Eye (tissue), 1 donor: ENCODE measurements at places on chromosomes 5 and 9.

DNA sequence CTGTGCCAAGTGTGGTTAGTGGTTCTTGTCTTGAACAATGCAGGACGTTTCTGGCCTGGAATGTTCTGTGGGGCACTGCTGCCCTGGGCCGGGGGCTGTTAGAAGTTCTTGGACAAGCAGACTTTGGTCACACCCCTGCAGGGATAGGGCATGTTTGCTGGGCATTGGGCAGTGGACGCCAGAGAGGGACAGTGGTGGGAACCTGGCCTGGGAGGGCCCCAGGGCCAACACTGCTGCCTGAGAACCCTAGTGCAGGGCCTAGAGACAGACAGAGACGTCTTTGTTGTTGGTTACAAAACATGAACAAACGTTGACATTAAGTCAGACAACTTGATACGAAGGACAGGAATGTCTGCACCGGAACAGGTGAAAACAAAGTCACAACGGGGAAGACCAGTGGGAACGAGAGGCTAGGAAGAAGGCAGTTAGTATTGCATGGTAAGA is 57.0 kb downstream of the WNK2 start:
- DNase-seq = no peak

DNA sequence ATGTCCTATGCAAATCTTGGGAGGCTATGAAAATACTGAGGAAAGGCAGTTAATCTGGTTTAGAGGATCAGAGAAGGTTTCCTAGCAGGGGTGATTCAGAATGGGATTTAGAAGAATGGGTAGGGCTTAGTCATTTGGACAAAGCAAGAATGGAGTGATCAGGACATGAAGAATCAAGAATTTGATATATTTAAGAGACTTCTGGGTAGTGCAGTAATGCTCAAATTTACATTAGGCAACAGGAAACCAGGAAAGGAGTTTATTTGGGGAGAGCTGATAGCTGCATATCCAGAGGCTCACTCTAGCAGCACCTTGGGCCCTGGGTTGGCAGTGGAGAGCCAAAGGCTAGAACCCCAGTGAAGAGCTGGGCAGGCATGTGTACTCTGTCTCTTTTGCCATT is 78.9 kb upstream of the PAPPA start:
- no peak for DNase-seq

- no peak for DNase-seq
Measured at GRCh38 chr5:41878643-41879478, 8.6 kb upstream of the OXCT1 start.

DNA sequence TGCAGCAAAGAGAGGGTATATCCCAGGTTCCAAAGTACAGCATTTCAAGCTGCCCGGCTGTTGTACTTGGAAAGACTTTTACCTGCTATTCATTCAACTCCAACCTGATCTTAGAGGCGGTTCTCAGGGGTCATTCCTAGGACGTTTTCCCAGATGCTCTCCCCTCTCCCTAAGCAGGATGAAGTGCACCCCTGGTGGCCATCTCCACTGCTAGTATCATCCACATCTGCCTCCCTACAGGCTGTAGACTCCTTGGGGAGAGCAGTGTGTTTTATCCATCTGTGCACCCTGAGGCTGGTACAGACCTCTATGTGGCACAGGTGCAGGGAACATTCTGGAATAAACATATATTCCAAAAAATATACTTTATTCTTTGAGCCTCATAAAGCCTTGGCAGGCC is 56.8 kb downstream of the PTPN3 start:
- no peak for DNase-seq

GRCh38 chr5:27080147-27080546 is 41.8 kb upstream of the CDH9 start:
- DNase-seq = no peak

GRCh38 chr5:132180134-132180745 is 47.4 kb downstream of the P4HA2 start:
- peak; percentile 73 for DNase-seq

DNA sequence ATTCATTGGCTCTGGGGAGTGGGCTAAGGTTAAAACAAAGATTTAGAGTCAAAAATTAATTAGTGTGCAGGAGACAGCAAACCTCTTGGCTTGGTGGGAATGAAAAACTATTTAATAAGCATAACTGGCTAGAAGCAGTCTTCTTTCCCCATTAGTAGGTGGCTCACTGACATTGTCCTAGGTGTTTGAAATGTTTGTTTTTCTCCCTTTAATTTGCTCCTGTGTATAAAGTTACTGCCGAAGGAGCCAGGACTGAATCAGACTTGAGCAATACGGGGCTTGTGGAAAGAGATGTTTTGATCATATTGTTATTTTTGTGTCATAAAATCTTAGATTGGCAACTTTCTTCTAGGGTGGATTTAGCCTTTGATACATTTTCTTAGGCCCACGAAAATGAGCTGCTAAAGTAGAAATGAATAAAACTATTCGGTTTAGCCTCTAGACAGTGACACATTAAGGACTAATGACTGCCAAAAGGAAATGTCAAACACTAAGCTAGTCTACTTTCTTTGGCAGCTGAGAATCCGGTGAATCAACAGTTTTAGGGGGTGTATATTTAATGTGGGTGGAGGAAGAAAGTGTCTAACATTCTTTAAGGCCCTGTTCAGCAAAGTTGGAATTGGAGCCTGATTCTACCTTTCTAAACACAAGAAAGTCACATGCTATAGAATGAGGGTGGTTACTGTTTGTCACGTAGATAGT is 30.2 kb downstream of the LRRTM2 start:
- no peak for DNase-seq

- no peak for DNase-seq
Measured at GRCh38 chr5:16759147-16759773, 142.5 kb upstream of the RETREG1 start.

DNA sequence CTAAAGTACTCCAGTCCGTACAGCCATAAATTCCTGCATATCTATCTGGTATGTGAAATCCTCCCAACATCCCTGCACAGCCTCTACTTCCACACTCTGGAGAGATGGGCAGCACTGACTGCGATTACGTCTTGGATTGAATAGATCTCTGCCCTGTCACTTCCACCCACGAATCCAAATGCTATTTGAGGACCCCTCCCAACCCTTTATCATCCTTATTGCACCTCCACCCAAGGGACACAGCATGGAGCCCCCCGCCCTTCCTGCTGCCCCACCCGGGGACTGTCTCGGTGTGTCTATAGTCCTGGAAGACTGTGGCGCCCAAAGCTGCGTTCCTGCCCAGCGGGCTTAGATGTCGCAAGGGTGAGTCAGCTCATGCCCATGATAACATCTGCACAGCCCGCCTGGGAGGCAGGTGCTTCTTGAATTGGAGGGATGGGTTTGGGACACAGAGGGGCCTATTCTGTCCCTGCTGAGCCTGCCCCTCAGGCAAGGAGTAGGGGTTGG is 105.7 kb upstream of the HAND1 start:
- no peak for DNase-seq

DNA sequence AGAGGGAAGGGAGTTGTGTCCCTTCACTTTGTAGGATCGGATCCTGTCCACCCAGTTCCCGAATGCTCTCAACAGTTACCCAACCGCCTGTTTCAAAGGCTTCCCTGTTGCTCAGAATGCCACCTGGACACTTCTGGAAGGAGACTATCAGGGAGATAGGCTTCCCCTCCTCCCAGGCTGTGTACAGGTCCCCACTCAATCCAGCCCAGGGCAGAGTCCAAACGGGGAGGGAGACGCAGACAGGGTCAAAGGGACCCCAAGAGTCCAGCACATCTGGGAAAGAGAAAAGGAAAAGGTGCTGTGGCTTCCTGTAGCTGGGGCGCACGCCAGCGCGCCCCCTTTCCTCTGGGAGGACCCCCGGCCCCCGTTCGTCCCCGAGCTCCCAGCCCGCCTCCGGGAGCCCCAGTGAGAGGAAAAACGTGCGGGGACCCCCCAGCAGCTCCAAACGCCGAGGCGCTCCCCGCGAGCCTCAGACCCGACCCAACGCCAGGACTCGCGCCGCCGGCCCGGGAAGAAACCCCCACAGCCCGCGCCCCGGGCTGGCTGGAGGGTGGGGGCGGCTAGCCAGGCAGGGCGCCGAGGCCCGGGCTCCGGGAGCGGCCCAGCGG is 640 bp downstream of the SURF4 start:
- peak; percentile 63 for DNase-seq

- DNase-seq = peak; percentile 47
Measured at GRCh38 chr9:88747768-88748167, 212.8 kb downstream of the NXNL2 start.

- no peak for DNase-seq
Measured at GRCh38 chr9:38091310-38092199, 22.5 kb upstream of the SHB start.

- no peak for DNase-seq
Measured at GRCh38 chr5:122112063-122112462, 17.3 kb upstream of the ZNF474 start.

DNA sequence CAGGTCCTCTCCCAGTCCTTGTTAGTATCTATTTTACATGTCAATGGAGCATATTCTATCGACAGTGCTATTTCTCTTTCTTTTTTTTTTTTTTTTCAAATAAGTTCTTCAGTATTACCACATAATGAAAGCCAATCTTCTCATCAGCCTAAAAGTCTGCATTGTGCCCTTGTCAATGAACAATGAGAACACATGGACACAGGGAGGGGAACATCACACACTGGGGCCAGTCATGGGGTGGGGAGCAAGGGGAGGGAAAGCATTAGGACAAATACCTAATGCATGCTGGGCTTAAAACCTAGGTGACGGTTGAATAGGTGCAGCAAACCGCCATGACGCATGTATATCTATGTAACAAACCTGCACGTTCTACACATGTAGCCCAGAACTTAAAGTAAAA is 47.7 kb upstream of the TEX48 start:
- no peak for DNase-seq

DNA sequence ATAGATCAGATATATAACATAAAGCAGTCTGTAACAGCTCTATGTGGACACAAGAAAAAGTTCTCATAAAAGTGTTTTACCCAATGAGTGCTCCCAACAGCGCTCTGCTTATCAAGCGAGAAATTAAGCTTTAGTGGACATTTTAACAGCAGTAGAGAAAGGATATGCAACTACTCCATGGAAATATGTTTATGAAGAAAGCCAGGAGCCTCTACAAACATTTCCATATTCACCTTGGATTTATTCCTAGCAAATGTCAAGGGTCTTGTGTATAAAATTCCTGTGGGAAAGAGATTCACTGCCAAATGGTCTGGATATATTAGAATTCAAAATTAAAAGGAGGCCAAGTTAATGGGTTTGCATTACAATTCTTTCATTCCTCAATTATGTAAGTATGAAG is 66.5 kb downstream of the DTWD2 start:
- peak; percentile 24 for DNase-seq

DNA sequence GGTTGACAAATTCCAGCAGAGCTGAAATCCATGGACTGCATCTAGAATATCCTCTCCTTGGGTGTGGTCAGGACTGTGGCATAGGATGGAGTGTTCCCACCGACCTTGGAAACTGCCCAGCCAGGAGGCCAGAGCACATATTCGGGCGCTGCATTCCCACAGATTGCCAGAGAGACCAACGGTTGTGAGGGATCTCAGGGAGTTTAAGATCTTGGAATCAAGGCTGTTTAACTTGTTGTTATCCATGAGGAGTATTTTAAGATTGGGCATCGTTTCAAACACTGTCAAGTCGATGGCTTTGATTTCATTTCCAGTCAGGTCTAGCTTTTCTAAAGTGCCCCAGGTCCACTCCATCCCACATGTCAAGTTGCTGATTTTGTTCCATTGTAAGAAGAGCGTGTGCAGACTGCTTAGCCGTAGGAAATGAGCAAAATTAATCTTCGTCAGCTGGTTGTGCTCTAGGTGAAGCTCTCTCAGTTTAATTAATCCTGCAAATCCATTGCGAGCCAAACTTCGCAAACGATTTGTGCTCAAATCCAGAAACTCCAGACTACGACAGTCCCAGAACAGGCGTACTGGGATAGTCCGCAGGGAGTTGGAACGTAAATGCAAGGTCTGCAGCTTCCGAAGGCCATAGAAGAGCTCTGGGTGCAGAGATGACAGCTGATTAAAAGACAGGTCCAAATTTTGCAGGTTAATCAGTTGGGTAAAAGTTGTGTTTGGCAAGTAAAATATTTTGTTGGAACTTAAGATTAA is 1.5 kb downstream of the LRRTM2 start:
- peak; percentile 71 for DNase-seq

DNA sequence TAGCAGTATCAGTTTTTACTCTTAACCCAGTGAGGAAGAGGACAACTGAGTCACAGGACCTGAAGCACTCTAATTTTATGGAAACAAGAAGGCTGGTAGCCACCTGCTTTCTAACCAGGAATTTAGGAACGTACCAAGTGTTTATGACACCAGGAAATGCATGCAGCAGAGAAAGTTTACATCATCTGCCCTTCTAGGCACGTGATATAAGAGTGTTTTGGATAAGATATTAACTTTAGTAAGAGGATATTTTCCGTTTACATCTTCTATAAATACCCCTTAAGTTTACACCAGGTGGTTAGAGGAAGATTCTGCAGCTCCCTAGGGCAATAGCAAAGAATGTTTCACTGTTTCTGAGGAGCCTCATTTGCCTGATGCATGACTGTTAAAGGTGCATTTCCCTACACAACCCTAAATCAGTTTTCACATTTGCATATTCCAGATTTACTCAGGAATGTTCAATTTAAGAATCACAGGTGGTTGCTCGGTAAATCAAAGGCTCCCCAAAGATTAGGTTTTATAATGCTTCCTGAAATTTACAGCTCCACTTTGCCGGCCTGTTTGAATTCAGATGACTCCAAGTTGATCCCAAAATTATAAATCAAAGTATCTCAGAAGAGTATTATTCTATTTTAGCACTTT is 1.8 kb downstream of the TSC1 start:
- no peak for DNase-seq

DNA sequence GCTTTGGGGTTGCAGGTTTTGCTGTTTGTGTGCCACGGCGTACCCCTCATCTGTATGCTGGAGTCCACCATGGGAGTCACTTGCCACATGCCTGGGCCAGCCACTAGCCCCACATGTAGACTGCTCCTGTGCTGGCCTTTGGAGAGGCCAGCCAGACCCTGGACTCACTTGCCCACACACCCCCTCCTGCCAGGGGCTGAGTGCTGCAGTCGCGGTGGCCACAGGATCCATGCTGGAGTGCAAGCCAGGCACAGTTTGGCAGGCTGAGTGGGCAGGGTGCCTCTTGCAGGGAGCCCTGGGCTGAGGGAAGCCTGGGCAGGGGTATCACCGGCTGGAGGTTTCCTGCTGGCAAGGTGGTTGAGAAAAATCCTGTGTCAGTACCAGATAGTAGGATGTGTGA is 25.6 kb upstream of the GCNT1 start:
- no peak for DNase-seq

- DNase-seq = no peak
Measured at GRCh38 chr9:108439947-108440346, 415.8 kb downstream of the ACTL7B start.
